Fibroblast of skin of right biceps (primary cell): ENCODE measurements at places on chromosomes 7 and 10.

DNA sequence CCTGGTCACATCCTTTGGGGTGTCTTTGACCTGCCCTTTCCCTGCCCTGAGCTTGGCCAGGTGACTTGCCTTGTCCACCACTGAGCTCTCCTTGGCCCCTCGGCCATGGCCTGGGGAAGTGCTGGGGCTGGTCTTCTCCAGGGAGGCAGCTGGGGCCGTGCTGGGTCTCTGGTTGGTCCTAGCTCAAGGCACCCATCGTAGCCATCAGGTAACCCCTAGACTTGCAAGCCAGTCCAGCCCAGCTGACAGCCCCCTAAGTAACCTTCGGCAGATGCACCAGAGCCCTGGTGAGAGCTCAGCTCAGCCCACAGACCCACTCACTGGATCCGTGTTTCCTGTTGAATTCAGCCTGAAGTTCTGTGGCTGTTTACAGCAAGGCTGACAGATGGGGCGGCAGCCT lies 176.2 kb upstream of the SHH start:
- no peak for DNase-seq

DNA sequence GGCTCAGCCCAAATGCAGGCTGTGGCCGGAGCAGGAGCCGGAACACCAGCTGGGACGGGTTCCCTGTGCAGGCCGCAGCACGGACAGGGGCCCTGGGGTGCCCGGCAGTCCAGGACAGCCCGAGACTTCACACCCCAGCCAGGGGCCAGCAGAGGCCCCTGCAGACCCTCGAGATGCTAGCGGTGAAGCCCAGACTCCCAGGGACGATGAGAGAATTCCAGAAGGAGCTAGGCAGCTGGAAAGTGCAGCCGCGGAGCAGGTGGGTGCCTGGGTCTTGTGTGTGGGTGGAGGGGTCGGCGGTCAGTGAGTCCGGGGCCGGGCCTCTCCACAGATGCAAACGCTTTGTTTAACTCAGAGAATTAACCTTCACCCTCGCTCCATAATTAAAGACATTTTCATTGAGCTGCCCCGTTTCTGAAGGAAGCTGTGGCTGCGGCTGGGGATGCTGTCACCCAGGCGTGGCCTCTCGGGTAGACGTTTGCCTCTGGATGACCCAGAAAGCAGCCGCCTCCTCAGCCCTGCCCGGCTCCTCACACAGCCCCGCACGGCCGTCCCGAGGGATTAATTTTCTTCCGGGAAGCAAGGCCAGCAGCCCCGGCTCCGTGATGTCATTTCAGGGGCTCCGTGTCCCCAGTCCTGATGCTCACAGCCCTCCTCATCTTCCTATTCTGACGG lies 26.5 kb downstream of the KNDC1 start:
- no peak for DNase-seq

GRCh38 chr10:70726909-70727495 lies 54.7 kb downstream of the ADAMTS14 start:
- DNase-seq = no peak

- peak; percentile 70 for DNase-seq
These were observed 108.6 kb upstream of the ABI1 start for GRCh38 chr10:26969145-26969926.

GRCh38 chr7:5701085-5701914 lies 80.2 kb downstream of the RNF216 start:
- no peak for DNase-seq

- no peak for DNase-seq
These were observed 88.6 kb downstream of the XRCC2 start for GRCh38 chr7:152587366-152587765.
